ENCODE measurements at places on chromosomes 2 and 18.

- no peak for ATAC-seq
Measured at GRCh38 chr18:70450426-70451253, 161.8 kb downstream of the SOCS6 start.

DNA sequence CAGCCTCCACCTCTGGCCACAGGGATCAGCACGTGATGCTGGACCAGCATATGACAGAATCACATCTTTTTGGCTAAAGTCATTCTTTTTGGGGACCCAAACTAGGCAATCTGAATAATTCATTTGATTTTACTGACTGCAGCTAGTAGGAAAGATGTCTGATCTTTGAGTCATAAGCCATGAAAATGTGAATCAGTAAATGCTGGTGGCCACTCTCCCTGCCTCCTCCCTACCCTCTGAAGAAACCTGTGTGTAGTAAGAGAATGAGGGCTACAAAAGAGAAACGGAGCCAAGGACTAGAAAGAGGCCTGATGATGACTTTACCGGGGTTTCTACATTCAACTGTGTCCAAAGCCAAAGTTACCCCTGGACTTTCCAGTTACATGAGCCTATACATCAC lies 10.1 kb upstream of the LRPPRC start:
- no peak for ATAC-seq

DNA sequence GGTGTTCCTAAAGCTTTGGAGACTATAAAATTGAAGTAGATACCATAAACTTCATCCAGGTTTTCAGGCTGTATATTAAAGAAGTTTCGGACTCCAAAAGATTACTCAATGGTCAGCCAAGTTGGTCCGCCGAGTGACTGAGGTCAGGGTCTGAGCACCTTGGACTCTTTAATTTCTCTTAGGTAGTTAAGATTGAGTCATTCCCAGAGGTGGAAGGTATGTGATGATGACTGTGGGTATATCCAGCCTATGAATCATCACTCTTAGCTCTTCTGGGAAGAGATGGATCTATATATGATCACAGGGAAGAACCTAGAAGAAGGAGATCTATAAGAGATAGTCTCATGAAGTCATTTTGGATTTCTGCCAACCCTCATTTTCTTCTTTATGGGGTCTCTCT lies 3.3 kb downstream of the ITGA6 start:
- ATAC-seq, result peak; percentile 39

DNA sequence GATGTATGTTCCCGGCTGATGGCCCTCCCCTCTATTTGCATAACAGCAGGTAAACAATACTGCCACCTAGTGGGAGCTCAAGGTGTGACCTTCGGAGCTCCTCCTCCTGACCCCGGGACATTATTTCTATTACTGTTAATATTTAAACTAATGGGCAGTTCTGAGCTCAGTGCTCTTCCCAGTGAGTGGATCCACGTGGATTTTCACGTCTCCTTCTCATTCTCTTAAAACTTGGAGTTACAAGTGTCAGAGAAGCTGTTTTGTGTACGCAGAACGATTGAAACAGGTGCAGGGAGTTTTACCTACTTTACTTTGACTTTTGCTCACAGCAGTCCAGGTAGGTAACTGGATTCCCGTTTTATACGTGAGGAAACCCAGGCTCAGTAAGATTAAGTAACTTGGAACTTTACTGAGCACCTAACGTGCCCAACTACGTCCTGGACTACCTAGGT lies 127.3 kb downstream of the PRKCE start:
- peak; percentile 85 for ATAC-seq

DNA sequence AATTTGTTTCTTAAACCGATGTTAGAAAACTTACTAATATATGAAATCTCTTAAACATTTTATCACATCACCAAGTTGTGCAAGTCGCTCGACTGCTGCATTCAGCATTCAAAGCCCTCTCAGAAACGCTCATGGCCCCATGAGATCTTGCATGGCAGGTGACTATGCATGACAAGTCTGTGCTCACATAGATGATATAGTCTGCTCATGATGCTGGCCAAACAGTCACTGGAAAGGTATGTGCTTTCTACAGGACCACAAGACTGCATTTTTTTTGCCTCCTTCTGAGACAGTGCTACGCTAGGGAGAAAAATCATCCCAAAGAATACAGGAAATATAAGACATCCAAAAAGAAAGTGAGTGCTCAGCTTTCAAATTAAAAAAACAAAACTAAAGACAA lies 98.3 kb upstream of the ZBTB14 start:
- ATAC-seq, result no peak

- ATAC-seq, result peak; percentile 80
Measured at GRCh38 chr2:170177950-170178781, at the start of gene MYO3B. TSS of gene MYO3B (plus strand) at chr2:170178147. CDS start at chr2:170178288, 141 bp downstream.

GRCh38 chr2:675982-676646 lies 1.1 kb downstream of the TMEM18 start:
- ATAC-seq, result peak; percentile 50

GRCh38 chr2:70552501-70553333 lies 909 bp downstream of the TGFA start:
- peak; percentile 6 for ATAC-seq

GRCh38 chr2:217438136-217438535 lies 564.7 kb downstream of the TNS1 start:
- no peak for ATAC-seq

DNA sequence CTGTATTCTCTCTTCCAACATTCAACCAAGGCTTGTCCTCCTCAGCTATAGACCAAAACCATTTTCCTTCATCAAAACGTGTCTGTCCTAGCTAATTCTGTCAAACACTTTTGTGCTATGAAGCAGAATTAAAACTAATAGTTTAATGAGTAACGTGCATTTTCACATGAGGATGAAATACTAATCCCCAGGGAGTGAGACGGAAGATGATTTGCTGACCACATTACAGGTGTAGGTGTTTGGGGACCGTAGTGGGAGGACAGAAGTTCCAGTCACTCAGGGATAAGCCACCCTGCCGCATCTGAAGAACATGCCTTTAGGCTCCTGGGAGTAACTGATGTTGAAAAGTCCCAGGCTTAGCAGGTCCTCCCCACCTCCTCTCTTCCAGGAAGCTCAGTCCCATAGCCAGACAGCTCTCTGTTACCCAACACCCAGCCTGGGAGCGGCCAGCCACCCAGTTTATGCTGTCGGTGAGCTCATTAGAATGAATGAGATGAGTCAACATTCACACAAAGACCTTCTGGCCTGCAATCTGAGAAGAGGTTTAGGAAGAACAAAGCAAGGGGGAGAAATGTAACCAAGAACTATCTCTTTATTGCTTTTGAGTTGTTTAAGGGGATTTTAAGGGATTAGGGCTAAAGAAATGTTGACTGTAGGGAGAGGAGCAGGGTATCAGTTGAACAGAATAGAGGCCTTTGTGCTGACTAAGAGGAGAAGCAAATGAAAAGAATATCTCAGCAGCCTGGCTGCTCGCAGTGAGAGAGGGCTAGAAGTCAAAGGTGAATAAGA lies 122.5 kb downstream of the FOXI3 start:
- peak; percentile 99 for ATAC-seq

DNA sequence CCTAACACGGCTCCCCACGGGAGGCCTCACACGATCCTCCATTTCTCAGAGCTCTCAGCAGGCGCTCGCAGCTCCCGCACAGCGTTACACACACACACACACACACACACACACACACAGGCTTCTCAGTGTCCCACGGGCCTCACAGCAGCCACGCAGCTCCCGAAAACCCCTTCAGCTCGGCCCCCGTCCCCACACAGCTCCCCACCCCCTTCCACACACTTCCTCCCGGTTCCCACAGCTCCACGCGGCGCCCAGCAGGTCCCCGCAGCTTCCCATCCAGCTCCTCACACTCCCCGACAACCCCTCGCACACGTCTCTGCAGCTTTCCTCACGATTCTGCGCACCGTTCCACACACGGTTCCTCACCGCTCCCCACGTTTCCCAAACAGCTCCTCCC lies 41.6 kb downstream of the KIF1A start:
- no peak for ATAC-seq

DNA sequence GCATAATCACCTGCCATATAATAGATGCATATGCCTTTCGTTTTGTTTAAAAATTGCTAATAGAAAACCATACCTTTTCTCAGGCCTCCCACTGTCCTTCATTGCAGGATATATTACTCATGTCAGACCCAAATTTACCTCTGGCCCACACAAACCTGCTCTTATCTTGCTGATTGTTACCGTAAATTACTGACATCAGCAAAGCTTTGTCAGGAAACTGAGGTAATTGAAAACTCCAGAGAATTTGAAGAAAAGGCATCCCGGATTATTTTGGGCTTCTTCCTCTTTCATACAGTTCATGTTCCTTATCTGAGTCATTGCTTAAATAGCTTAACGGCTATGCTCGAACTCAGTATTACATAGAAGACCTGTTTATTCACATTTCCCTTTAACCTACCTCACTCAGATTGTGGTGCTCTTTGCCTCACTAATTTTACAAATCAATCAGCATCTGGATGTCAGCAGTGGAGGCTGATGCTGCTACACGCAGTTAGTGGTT lies 145.7 kb downstream of the ZEB2 start:
- ATAC-seq, result peak; percentile 68

DNA sequence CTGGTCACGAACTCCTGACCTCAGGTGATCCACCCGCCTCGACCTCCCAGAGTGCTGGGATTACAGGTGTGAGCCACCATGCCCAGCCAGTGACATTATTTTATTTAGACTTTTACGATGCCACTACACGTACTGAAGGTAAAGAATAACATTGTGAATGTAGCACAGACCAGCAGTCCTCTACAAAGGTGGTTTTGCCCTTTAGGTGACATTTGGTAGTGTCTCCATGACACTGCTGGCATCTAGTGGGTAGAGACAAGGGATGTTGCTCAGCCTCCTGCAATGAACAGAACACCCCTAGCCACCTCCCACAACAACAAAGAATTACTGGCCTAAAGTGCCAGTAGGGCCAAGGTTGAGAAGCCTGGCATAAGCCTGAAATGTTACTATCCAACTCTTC lies 69.5 kb downstream of the MYOM1 start:
- ATAC-seq, result no peak

- ATAC-seq, result no peak
Measured at GRCh38 chr18:39105104-39105503, 1539.5 kb upstream of the CELF4 start.

GRCh38 chr2:64288321-64289193 lies 144.3 kb upstream of the PELI1 start:
- no peak for ATAC-seq

- ATAC-seq, result no peak
Measured at GRCh38 chr18:48546396-48546795, 7.6 kb downstream of the CTIF start.

GRCh38 chr2:86216575-86217555 lies 17.6 kb downstream of the MRPL35 start:
- ATAC-seq, result no peak

DNA sequence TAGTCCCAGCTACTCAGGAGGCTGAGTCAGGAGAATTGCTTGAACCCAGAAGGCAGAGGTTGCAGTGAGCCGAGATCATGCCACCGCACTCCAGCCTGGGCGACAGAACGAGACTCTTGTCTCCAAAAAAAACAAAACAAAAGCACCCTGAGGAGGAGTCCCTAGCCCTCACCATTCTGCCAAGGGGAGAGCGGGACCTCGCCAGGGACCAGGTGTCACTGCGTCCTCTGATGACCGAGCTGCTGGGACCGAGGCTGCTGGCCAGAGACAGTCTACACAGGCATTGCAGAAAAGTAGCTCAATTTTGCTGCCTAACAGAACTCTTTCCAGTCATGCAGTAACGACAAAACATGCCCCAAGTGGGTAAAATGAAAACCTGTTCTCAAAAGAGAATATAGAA lies 18.4 kb downstream of the NCK2 start:
- ATAC-seq, result no peak

DNA sequence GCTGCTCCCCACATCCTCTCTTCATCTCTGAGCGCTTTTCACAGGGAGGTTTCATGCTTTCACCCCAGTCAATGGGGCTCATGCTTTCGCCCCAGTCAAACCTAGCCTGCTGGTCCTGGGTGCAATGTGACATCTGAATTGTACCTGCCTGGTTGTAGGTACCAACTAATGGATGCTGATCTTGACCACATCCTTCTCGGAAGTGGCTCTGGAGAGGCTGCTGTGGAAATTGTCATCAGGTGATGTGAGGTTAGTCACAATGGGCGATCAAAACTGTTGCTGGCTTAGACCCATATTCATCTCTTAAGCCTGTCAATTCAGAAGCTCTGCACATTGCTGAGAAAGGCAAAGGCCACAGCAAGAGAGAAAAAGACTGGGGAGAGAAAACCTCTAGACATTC lies 32.7 kb upstream of the ALKAL2 start:
- ATAC-seq, result no peak

DNA sequence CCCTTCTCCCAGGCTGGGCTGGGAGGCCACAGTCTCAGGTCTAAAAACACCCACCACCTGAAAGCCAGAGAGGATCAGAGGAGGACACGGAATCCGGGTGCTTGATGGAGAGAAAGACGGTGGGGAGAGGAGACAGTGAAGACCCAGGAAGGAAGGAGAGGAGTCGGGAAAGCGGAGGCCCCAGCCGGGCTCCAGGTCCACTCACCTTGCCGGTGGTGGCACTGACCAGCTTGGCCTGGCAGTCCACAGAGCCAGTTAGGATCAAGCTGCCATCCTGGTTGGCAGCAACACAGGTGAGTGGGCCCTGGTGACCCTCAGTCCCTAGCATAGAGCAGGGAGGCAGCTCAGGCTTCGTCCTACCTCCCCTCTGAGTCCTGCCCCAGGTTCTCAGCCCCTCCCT lies 4.3 kb downstream of the AAMP start:
- no peak for ATAC-seq

GRCh38 chr2:102229141-102229769 lies 42.4 kb downstream of the IL1RL2 start:
- ATAC-seq, result peak; percentile 41

DNA sequence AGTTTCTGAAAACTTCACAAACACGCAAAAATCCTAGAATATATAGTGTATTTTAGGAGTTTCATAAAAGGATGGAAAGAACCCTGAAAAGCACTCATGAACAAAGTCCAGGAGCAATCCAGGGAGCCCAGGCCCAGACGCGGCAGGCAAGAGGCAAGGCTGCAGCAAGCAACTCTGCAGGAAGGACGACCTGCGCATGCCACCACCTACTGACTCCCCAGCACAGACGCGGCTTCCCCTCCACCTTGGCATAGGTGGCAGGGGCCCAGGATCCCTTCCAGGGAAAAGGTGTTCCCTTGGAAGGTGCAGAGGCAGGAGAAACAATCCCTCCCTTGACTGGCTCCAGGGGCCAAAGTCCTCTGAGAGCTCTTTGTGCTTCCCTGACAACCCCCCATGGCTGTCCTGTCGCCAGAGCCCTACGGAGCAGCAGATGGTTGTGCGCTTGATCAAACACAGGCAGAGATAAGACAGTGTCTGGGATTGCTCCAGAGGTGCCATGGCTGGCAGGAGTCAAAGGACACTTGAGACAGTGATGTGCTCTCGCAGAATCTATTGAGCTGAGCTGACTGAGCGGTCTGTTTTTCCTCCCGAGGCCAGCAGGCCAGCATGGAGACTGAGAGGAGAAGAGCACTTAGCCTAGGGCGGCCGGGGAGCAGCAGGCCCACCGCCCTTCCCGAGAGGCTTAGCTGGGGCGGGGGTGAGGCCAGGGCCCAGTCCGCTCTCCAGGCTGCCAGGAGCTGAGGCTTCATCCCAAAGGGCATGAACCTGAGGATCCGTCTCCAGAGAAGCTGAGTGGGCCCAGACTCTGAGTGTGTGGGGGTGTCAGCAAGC lies 10.8 kb upstream of the AMER3 start:
- no peak for ATAC-seq

Measured in esophagus mucosa (tissue), 1 donor.